ENCODE measurements at places on chromosomes 12 and 14.

DNA sequence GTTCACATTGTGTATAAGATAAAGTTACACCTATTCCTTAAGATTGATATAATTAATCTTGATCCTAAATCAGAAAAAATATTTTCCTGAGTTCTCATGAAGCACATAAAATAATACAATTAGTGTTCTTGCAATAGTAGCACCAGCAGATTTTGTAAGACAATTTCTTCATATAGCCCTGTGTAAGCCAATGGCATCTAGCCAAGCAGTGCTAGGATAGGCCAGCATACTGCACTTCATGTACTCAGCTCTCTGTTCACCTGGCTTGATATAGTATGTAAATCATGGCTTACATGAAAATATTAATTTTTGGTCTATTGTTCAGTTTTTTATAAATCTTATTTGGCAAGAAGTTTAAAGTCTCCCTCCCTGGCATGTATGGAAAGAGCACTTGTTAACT is 1.9 kb downstream of the KLRF2 start:
- DNase-seq, result no peak

GRCh38 chr12:108320507-108321293 is 18.4 kb downstream of the CMKLR1 start:
- DNase-seq, result no peak

GRCh38 chr12:124917135-124917840 is 2.8 kb upstream of the UBC start:
- DNase-seq, result peak; percentile 97

- DNase-seq, result no peak
These were observed 8.1 kb upstream of the ALDH1L2 start for GRCh38 chr12:105092336-105092735.

GRCh38 chr12:124888260-124888659 is 24.6 kb upstream of the SCARB1 start:
- DNase-seq, result no peak
